ENCODE measurements at places on chromosomes 4 and X. TPM values are rescaled to one million over a fixed set of nuclear protein-coding genes. Genes with fewer than 3 reads are reported as not detected.

GRCh38 chr4:43435291-43435690 is 542.8 kb downstream of the GRXCR1 start:
- DNase-seq = no peak

DNA sequence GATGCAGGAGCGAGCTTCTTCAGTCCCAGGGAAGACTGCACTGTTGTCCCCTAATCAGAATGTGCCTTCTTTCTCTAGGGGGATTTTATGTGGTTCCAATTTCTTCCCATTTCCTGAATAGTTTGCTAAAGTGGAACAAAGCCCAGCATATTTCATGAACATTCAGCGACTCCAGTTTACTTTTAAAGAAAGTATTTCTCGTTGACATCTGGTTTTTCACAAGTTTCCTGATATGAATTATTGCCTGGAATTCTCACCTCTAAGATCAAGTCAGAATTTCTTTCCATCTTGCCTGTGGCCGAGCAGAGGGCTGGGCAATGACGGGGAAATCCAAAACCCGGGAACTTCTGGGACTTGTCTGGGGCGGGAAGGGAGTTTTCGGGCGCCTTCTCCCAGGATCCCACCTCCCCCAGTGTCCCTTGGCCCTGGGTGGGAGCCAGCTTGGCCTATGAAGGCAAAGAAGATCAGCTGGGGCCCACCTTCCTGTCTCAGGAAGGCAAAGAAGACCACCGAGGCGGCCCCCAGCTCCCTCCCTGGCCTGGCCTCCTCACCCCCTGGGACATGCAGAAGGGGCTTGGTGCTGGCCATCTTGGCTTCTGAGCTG is 15.4 kb downstream of the SORCS2 start:
- DNase-seq = no peak

- peak; percentile 24 for DNase-seq
Observed at GRCh38 chrX:121000589-121000988, 15.0 kb upstream of the CT47A1 start.

DNA sequence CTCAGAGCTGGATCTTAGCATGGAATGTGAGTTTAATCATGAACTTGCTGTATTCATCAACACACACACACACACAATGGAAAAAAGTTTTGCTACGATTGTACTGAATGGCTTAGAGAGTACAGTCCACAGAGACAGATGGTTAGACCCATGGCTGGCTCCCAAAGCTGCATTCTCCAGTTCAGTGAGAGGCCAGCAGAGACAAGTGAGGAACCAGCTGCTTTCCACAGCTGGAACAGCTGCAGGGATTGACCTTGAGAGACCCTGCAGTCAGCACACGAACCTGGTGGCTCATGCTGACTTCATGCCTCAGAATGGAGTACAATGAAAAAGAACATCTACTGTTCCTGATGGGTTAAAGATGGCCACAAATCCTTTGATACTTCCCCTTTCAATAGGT is 94.5 kb downstream of the DHX15 start:
- no peak for DNase-seq

The PRRG1 gene
- 11.9 TPM for total RNA-seq

- no peak for DNase-seq
Observed at GRCh38 chrX:44241546-44241945, 101.9 kb downstream of the EFHC2 start.

The CFP gene
- 0.12 TPM for total RNA-seq

GRCh38 chr4:102554482-102554881 is 53.3 kb downstream of the NFKB1 start:
- no peak for DNase-seq

DNA sequence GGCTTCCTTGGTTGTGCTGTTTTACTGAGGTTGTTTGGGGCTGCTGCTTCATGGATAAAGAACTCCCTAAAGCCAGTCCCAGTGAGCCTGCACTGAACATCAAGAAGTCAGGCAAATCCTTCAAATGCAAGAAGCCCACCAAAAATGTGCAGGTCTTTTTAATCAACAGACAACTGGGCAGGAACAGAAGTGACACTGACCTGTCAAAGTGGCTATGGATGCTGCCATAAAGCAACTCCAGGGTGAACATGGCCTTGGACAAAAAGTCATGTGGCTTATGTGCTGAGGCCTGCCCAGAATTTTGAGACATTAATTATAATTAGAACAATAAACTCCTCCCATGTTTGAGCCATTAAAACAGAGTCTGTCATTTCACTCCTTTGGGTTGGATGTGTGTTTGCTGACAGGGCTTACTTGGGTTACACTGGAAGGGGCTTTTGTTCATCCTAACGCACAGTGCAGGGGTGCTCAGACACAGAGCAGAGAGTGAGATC is at the start of gene ETDC:
TSS of gene ETDC (plus strand) at position 51 of the 494 bp plus-strand sequence. CDS start at position 51, 0 bp downstream.
- DNase-seq = no peak

DNA sequence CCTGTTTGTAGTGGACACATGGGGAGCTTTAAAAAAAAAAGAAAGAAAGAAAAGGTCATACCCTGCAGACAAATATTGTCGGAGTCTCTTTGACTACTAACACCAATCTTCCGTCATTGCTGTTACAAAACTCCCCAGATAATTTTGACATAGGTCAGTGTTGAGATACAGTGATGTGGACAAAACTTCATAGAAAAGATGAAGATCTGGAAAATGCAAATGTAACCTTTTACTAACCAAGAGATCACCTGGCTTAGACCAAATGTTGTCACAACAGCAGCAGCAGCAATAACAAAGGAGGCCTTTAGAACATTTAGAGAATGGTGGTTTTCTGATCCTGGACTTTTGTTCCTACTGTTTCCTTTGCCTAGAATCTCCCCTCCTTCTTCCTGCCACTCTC is 8.1 kb upstream of the COMMD8 start:
- DNase-seq = no peak

- no peak for DNase-seq
Observed at GRCh38 chr4:186882293-186882692, 158.6 kb upstream of the FAT1 start.

DNA sequence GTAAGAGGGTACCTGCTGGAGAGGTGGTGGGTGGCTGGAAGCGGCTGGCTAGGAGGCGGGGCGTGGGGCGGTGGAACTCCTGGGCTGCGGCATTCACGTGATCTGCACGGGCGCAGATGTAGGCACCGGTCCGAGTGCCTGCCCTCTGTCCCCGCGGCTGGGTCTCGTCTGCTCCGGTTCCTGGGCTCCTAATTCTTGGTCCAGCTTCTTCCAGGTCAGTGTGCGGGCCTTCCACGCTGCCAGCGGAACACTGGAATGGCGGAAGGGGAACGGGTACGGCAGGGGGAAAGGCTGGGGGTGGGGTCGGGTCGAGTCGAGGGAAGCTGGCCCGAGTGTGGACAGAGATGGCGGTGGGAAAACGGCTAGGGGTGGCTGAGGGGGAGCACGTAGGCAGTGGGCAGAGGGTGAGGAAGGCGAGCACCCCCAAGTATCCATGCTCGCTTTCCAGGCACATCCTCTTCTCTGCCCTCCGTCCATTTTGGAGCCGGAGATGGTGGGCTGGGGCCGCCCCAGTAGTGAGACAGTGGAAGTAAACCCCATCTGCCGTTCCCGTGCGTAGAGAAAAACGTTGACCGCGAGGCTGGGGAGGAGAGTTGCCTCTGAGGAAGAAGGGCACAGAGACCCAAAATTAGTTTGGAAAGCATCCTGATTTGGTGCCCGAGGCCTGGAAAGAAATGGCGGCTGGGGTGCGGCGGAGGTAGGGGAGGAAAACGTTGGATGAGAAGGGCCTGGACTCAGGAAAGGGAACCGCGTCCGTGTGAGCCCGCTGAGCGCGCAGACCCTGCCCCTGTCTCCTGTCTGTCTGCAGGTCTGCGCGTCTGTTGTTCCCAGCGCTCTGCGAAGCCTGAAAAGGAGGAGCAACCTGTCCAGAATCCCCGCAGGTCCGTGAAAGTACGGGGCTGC is at the start of gene TCEAL4:
TSS of gene TCEAL4 (plus strand) at position 105 of the 903 bp plus-strand sequence. CDS start 1,161 bp downstream, outside the sequence.
- DNase-seq = peak; percentile 23

- DNase-seq = no peak
Observed at GRCh38 chr4:47505666-47506065, 20.6 kb downstream of the ATP10D start.

The GNRHR gene
- not detected for total RNA-seq

The HERC5 gene
- 6.1 TPM for total RNA-seq

GRCh38 chr4:152278505-152279233 is 257.2 kb downstream of the FBXW7 start:
- no peak for DNase-seq

The PNCK gene
- total RNA-seq = not detected

The DUX4 gene
- not detected for total RNA-seq

- peak; percentile 37 for DNase-seq
Observed at GRCh38 chrX:121128925-121129877, 81.8 kb downstream of the GLUD2 start.

GRCh38 chr4:25527034-25527433 is 128.6 kb upstream of the SLC34A2 start:
- no peak for DNase-seq

GRCh38 chr4:113635739-113636437 is 125.7 kb downstream of the CAMK2D start:
- DNase-seq = peak; percentile 14

DNA sequence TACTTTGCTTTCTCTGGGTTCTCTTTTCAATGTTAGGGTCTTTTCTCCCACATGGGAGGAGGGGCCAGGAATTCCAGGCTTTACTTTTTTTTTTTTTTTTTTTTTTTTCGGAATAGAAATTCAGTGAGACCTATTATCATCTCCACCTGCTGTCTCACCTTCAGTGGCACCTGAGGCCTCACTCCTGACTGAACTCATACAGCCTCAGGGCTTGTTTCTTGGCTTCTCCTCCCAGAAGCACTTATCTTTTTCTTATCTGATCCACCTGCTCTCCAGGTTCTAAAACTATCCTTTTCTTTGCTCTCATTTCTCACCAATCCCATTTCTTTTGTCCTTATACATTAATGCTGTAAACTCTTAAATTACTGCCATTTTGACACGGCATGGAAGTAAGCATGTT is 117.3 kb upstream of the PPP3CA start:
- DNase-seq = no peak

The ADAM29 gene
- not detected for total RNA-seq

DNA sequence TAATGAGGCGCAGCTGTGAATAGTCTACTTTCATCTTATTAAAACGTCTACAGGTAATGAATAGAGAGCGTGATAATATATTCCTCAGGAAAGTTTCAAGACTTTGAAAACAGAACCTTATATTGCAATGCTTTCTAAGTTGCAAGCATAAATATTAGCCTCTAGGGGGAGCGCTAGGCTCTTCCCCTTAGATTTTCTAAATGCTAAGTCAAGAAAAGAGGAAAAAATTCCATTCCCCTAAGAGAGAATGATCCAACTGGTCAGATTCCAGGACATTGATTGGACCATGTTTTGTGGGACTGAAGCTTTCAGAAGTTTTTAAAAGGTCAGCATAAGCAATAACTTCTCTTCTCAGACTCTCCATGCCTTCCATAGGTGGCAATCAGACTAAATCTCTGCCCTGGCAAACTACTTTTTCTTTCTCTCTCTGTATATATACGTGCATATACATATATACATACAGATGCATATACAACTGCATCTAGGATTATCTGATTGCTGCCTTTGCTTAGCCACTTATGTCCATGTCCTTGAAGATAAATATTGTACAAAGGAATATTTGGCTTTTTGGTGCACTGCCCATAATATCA is 492.9 kb downstream of the INPP4B start:
- peak; percentile 68 for DNase-seq

- no peak for DNase-seq
Observed at GRCh38 chr4:25012655-25013054, 18.1 kb downstream of the LGI2 start.

DNA sequence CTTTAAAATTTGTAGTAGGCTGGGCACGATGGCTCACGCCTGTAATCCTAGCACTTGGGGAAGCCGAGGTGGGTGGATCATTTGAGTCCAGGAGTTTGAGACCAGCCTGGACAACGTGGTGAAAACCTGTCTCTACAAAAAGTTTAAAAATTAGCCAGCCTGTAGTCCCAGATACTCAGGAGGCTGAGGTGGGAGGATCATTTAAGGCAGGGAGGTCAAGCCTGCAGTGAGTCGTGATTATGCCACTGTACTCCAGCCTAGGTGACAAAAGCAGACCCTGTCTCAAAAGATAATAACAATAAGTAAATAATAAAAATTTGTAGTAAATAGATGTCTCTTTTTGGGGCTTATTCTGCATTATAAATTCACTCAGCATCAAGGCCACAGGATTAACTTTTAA is 118.5 kb downstream of the IRF2 start:
- no peak for DNase-seq

The PDZD4 gene
- 0.68 TPM for total RNA-seq

The EGFL6 gene
- total RNA-seq = not detected

- no peak for DNase-seq
Observed at GRCh38 chr4:4637710-4638109, 95.9 kb upstream of the STX18 start.

DNA sequence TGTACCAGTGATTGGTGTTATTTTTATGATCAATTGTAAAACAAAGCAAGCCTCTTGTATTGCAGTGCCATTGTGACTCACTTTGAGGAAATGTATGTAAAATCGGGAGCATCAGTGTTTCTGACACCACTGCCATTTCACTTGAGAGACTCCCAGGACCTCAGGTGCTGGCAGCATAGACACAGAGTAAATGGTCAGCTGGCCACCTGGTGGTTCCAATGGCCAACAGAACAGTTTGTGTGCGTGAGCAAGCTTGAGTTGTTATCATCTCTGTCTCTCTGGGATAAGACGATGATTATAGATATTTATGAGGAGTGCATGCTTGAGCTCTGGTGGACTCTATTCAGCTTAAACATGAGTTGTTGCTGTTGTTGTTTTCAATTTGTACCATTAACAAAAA is 356.6 kb downstream of the GUCY2F start:
- DNase-seq = no peak

DNA sequence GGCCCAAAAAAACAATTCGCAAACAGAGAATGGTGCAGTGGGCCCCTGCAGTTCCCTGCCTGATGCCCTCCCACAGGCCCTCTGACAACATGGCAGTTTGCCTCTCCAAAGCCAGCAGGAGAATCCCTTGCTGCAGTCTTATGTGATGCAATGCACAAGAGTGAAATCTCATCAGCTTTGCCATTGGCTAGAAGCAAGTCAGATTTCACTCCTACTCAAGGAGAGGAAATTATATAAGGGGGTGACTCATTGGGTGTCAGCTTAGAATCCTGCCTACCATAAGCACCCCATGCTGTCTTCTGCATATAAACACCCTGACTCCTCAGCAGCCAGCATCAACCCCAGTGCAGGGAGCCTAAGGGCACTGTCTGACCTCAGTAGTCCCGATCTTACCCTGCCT is 157.3 kb upstream of the LDB2 start:
- peak; percentile 90 for DNase-seq

The ZNF185 gene
- 2.9 TPM for total RNA-seq

The CT45A2 gene
- not detected for total RNA-seq

DNA sequence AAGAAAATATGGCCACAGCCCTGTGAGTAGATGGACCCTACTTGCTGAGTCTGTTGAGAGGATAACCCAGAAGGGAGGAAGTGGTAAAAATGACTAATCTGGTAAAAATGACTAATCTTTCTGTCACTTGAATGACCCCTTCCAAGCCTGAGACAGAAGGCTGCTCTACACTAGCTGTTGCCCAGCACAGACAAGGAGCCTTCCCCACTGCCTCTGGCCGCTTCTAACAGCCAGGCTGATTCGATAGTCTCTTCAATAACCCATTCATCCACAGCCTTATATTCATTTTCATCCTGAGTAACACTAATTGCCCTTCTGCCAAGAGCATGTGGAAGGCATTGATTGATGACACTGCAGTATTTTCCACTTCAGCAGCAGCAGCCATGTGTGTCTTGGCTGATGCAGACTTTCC is 18.4 kb downstream of the MAGEB17 start:
- DNase-seq = peak; percentile 94

The ADGRG4 gene
- not detected for total RNA-seq

All from RPMI7951 (cell line).